Peyer's patch (tissue), 4 donors: ENCODE measurements at places on chromosomes 4 and X.

DNA sequence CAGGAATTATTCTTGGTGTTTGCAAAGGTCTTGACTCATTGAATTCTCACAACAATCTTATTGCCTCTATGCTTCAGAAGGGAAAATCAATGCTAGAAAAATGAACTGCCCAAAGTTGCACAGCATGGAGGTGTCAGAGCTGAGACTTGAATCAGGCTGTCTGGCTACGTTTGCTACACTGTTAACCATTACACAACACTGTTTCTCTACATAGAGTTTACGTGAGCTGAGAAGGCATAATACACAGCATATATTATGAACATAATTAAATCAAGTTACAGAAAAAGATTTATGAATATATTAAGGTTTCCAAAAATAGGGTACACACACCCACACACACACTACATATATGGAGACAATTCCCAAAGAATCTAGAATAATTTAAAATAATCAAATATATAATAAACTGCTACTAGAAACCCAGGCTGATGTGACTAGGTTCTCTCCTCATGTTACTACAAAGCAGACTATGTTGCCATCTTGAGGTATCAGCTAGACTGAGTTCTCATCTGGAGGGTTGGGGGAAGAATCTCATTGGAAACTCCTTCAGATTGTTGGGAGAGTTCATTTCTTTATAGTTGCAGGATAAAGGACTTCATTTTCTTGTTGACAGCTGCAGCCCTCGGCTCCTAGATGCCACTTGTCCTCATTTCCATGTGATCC, 1270.5 kb downstream of the ARAP2 start:
- no peak for DNase-seq

DNA sequence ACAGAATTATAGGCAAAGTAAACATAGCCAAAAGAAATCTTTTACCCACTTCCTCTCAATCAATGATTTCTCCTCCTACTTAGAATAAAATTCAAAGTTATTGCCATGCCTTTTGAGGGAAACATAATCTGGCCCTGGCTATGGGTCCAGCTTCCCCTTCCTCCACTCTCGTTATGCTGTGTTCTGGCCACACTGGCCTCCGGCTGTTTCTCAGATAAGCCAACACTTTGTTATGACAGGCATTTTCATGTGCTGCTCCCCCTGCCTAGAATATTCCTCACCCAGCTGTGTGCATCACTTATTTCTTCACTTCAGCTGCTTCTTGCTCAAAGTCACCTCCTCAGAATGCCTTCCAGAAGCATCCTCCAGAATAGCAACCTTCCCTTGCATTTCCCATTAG, 386.6 kb upstream of the AADAT start:
- DNase-seq = no peak

GRCh38 chrX:18136816-18137215, 83.9 kb downstream of the BEND2 start:
- DNase-seq = no peak

DNA sequence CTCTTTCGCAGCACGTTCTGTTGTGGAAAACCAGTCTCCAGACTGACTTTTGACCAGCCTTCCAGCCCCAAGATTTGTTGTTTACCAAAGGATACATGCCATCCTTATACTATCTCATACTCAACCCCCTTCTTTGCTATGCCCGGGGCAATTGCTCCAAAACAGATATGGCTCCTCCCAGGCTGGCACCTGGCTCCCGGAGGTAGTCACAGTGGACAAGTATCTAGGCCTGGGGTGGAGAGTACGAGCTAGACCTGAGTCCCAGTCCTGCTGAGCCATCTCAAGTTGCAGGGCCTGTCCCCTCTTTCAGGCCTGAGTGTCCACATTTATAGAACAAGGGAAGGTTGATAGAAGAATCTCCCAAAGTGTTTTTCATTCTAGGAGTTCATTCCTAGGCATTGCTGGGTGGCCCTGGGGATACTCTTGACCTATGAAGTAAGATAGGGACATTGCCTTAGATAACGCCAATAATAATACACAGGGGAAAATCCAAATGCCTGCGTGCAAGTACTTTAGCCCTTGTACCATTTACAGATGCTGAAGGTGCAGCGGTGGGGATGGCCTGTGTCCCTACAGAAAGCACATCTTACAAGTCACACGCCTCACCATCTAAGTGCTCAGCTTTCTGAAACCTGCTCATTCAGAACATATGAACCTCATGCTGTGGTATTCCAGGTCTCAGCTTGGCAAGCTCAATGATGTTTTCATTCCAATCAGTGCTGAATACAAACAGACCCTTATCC, 136.7 kb upstream of the MAMLD1 start:
- no peak for DNase-seq

DNA sequence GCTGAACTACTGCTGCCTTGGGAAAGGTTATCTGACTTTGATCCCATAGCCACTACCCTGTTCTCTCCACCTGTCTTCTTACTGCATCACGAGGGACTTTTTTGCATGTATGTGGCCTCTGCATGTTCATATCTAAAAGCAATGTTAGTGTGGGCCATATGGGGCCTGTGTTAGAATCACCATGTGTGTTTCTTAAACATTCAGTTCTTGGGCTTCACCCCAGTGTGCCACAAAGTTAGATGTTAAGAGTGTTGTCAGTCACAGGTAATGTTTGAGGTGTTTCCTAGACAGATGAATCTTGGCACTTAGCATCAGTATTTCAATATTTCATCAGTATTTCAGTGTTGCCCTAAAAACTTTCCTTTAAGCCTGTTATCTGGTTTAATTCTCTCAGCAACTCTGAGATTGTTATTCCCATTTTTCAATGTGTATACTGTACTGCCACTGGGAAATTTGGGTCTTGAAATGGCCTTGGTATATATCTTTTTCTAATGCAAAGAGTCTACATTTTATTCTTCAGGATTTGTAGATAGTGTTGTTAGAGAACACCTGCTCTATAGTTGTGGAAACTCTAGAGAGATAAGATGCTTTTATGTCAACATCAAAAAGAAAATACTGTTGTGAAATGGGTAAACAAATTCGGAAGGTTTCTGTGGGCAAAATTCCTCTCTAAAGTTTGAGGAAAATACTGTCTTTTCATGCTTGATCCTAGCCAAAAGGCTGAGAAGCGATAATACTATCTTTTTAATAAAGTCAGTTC, 259.7 kb downstream of the BMPR1B start:
- no peak for DNase-seq

GRCh38 chrX:12138361-12139313, at the start of gene FRMPD4:
TSS of gene FRMPD4 (plus strand) at chrX:12138473. CDS start at chrX:12138972, 499 bp downstream.
- DNase-seq = no peak

- no peak for DNase-seq
Observed at GRCh38 chrX:31508338-31508737, 436.5 kb upstream of the FTHL17 start.

- DNase-seq = no peak
Observed at GRCh38 chr4:140098455-140099160, 55.4 kb downstream of the MAML3 start.

GRCh38 chrX:96909291-96909690, 25.6 kb downstream of the RPA4 start:
- no peak for DNase-seq

DNA sequence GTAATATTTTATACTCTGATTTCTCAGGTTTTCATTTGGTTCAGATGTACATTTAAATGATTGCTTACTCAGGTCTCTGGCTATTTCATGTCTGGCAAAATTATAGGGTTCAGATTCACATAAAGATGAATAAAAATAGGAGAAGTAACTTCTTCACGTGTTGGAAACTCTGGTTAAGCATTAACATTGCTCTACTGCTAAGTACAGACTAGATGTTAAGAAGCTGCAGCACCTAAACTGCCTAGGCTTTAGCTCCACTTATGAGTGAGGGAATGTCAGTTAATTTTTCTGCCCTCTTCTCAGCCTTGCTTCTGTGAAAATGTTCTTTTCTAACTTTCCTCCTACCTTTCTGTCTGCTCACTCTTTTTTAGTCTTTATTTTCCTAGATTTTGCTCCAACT, 361.2 kb downstream of the ARAP2 start:
- no peak for DNase-seq

DNA sequence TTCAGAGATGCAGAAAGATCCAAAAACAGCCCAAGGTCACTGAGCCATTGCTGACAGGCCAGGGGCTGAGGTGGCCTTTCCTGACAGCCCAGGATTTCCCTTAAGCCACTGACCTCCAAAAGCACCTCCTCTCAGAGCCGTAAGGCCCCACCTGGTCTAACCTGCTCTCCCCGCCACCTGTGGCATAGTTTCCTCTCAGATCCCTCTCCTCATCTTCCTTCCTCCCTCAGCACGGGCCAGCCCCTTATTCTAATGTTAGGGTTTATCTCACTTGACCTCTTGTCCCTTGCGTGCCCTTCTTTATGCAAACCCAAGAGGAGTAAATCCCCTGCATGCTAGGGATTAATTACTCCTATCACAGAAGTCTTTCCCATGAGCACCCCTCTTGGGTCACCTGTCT, 113.0 kb downstream of the RBM47 start:
- peak; percentile 56 for DNase-seq

- DNase-seq = no peak
Observed at GRCh38 chrX:19902110-19902509, 14.7 kb upstream of the SH3KBP1 start.
